ENCODE measurements at places on chromosomes 4 and X.

- DNase-seq: no peak
Observed at GRCh38 chr4:108114503-108114902, 54.2 kb downstream of the LEF1 start.

DNA sequence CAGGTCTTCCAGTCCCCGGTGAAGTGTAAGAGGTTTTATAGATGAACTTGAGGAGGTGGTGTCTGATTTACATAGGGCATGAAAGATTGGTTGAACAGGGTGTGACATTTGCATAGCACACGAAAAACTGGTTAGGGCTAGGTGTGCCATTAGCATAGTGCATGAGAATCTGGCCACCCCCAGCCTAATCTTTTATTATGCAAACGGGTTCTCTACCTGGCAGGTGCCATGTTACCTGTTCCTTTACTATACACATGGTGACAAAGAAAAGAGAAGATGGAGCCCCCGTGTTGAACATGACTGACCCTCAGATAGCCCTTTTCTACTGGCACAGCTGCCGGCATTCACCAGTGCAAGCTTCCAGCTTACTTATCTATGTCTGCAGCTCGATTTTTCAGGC is 71.0 kb downstream of the UCHL1 start:
- DNase-seq: no peak

GRCh38 chr4:113636877-113637276 is 124.7 kb downstream of the CAMK2D start:
- DNase-seq: no peak

GRCh38 chrX:19017271-19017670 is 33.4 kb upstream of the PHKA2 start:
- no peak for DNase-seq

GRCh38 chrX:106917830-106918500 is 2.2 kb upstream of the CLDN2 start:
- DNase-seq: no peak

DNA sequence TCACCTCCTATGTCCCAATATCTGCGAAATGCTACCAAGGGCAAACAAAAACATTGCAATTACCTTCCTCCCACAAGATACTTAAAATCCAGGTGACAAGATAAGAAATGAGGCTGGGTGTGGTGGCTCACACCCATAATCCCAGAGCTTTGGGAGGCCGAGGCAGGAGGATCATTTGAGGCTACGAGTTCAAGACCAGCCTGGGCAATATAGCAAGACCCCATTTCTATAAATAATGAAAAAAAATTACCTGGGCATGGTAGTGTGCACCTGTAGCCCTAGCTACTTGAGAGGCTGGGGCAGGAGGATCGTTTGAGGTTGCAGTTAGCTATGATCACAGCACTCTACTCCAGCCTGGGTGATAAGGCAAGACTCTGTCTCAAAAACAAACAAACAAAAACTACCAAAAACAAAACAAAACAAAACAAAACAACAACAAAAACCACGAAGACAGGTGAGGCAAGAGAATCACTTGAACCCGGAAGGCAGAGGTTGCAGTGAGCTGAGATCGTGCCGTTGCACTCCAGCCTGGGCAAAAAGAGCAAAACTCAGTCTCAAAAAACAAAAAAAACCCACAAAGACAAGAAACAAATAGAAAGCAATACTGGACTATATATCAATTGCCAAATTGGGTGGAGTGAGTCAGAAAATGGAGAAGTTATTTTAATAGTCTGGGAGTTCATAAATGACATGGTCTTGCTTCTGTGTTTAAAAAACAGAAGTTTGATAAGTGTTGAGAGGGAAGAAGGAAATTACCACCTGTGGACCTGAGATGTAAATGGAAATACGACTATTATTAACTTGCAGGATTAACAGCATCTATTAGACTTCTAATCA is 176.5 kb downstream of the FBXW7 start:
- DNase-seq: no peak

DNA sequence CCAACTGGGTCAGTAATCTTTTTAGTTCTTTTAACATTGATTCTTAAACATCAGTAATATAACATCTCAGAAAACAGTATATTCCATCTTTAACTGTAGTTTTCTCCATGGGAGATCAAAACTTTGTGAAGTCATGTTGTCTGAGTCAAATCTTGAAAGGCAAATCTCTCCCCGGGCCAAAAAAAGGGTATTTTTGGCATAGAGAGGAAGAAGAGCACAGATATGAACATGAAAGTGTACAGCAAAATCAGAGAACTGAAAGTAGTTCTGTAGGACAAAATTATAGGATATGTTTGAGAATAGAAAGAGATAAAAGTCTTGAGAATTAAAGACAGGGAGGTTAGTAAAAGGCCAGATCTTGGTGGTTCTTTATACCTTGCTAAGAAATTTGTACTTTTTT is 176.4 kb upstream of the GYPA start:
- DNase-seq: no peak

DNA sequence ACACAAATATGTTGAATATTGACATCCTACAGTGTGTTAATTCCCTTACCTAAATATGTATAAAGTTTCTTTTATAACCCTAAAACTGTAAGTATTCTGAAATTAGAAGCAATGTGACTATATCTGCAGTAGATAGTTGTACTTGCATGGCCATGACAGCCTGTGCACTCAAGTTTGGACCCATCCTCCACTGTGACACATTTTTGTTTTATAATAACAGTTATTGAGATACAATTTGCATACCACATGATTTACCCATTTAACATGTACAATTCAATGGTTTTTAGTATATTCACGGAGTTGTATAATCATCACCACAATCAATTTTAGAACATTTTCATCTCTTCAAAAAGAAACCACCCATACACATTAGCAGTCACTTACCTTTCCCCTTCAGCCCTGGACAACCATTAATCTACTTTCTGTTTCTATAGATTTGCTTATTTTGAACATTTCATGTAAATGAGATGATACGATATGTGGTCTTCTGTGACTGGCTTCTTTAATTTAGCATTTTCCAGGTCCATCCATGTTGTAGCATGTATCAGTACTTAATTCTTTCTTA is 29.6 kb downstream of the HERC3 start:
- DNase-seq: no peak

GRCh38 chrX:72545990-72546389 is 26.7 kb downstream of the HDAC8 start:
- no peak for DNase-seq

GRCh38 chrX:121987163-121987562 is 939.8 kb downstream of the GLUD2 start:
- DNase-seq: no peak

- DNase-seq: no peak
Observed at GRCh38 chr4:6955261-6955911, 45.8 kb downstream of the TBC1D14 start.
